ENCODE measurements at places on chromosomes 1 and 21.

DNA sequence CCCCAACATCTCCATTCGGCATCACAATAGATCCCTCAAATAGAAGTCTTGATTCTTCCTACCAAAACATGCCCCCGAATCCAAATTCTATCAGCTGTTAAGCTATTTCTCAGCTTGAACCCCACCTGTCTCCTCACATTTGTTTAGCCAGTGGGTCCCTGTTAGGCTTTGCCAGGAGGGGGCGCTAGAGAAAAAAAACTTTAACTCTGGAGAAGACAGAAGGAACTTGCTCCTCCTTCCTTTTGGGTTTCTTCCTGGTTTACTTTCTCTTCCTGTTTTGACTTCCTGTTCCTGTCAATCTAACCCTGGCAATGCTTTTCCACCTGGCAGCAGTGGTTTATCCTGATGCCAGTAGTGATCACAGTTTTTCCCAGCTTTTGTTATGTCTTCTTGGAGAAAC is 95.6 kb upstream of the KCNK1 start:
- no peak for DNase-seq

DNA sequence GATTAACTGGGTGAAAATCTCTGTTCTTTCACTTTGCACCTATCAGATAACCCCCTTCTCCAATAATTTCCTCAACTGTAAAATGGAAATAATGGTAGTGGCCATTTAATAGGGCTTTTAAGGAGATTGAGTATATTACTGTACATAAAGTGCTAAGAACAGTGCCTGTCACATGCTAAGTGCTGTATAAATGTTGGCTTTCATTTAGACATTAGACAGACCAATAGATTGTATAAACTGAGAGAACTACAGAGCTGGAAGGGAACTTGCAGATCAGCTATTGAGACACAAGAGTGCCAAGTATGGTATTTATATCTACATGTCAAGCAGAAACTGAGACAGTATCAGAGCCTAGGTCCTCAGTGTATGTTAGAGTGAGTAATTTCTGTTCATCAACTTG is 934.7 kb downstream of the PLA2G4A start:
- no peak for DNase-seq

GRCh38 chr1:207748737-207749528 is 2.9 kb upstream of the CD46 start:
- DNase-seq: no peak

GRCh38 chr1:186738926-186739325 is 58.7 kb upstream of the PTGS2 start:
- no peak for DNase-seq

- DNase-seq: no peak
Measured at GRCh38 chr1:227317523-227318015, 723 bp downstream of the CDC42BPA start.

GRCh38 chr1:230332061-230332460 is 94.1 kb downstream of the PGBD5 start:
- no peak for DNase-seq

- no peak for DNase-seq
Measured at GRCh38 chr1:27045973-27046558, 33.4 kb upstream of the TENT5B start.

- no peak for DNase-seq
Measured at GRCh38 chr1:152029929-152030211, 6.9 kb downstream of the S100A11 start.

- no peak for DNase-seq
Measured at GRCh38 chr1:43358121-43358745, 548 bp upstream of the CDC20 start.

DNA sequence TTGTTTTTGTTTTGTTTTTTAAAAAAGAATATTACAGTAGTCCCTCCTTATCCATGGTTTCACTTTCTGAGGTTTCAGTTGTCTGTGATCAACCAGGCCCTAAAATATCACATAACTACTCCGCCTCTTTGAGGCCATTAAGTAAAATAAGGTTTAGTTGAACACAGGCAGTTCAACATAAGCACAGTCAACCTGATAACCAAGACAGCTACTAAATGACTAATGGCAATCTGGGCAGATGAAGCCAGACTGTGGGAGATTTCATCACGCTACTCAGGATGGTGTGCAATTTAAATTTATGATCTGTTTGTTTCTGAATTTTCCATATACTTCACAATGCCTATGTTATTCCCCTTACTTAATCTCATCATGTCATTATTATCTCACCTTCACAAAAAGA is 30.1 kb downstream of the LDLRAD1 start:
- no peak for DNase-seq

GRCh38 chr1:42941640-42942330 is 16.9 kb downstream of the SLC2A1 start:
- no peak for DNase-seq

Data from glomerular endothelial cell (primary cell).